ENCODE measurements at places on chromosomes 12 and 14.

DNA sequence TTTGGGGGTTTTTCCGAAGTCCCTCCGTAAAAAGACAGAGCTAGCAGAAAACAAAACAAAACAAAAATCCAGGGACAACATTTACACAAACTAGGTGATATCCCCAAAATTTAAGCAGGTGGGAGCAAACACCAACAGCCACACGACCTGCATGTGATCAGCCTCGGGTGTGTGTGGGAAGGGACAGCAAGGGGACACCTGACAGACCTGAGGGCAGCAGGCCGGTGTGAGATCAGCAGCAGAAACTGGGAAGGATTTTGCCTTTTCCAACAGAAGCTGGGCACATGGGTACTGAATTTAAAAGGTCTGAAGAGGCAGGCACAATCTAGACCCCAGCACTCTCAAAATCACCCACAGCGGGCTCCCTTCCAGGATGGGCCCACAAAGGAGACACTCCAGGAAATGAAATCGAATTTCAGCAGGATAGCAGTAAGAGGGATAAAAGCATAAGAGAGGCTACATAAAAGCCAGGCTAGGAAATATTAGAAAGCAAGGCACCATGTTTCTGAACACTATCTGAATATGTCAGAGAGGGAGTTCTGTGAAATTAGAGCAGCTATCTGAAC lies 36.5 kb upstream of the SELPLG start:
- no peak for DNase-seq

GRCh38 chr12:122865268-122866231 lies 30.3 kb downstream of the HIP1R start:
- DNase-seq: no peak

- DNase-seq: no peak
These were observed 353.6 kb downstream of the MED13L start for GRCh38 chr12:115923851-115924250.

- DNase-seq: no peak
These were observed 370.7 kb downstream of the TMTC2 start for GRCh38 chr12:83057436-83057835.

DNA sequence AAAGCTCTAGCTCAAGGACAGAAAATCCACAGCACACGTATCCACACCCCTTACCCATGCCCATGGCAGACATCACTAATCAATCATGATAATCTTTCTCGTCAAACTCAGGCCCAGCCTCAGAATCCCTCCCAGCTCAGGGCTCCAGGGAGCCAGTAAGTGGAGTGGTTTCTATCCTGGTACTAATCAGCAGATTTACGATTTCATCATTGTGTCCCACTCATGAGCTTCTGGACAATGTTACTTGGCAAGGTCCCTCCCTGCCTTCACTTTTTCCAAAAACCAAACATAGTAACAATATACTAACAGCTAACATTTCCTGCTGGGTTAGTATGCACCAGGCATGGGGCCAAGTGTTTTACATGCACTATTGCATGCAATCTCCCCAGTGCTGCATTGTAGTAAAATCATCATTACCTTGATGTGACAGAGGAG lies 45.8 kb upstream of the NCOR2 start:
- DNase-seq: no peak

DNA sequence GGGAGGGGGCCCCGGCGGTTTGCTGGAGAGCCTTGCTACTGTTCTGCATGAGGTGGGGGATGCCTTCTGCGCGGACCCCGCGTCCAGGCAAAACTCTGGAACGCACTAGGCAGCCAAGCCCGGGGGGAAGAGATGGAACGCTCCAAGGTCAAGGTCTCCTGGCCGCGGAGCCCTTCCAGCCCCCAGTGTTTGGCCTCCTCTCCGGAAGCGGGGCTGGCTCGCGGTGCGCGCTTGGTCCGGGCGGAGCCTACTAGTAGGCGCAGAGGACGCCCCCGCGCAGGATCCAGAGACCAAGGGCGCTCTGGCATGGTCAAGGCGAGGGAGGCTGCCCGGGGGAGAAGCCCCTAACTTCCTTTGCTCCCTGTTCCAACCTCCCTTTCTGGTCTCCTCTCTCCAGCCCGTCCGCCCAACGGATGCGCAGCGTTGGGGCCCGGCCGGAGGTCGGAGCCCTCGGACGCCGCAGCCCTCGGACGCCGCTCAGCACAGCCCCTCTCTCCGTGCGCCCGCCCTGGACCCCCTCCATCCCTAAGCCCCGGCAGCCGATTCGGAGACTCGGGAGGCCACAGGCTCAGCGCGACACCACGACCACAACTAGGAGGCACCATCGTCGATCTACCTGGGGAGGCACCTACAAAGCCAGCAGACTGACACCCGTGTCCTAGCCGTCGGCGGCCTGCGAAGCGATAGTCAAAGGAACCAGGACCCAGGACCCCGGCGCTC lies 669 bp upstream of the KCNK13 start:
- DNase-seq: no peak

DNA sequence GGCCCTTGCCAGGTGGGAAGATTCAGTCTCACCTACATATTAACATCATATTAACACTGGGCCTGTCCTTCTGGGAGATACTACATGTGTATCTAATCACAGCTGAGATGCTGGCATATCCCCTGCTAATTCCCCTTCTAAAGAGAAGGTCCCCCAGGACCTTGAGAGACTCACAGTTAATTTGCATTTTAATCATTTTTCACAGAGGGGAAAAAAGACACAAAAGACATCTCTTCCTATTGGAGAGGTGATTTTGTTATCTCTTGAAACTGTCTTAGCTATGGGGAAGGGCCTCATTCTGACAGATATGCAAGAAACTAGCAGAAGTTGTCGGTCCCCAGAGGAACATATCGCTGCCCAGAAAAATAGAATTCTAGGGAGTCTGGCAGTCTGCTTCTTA lies 7.5 kb downstream of the C14orf132 start:
- DNase-seq: no peak
